ENCODE measurements at places on chromosomes 13 and 19.

GRCh38 chr13:25819856-25820530 lies 231.8 kb downstream of the SHISA2 start:
- peak; percentile 79 for DNase-seq

DNA sequence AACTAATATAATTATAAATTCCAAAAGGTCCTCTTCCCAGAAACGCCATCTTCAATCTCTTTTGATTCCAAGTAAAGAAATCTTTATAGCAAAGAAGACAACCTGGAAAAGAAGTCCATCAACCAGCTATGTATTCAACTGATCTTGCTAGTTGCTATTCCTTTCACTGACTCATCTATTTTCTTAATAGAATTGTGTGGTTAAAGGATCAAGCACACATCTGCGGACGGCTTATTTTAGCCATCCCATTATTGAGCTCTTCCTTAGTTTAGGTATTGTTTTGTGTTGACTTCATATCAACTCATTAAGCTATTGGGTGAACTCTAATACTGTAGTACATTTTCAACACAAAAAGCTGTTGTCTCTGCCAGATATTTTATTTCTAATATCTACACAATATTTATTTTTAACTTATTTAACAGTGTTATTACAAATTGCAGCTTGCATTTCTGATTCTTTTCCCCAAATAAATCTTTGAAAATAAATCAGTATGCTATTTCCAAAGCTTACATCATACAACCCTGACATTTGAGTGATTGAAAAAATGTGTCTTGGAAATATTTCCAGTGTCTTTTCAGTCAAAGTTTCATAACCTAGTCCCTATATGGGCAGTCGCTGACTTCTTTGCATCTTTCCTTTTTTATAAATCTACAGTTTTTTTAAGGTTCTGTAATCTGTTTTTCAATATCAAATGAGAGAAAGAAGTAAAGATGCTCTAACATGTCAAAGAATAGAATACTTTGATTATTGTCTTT lies 158.8 kb upstream of the SPRY2 start:
- DNase-seq, result no peak

- peak; percentile 46 for DNase-seq
Measured at GRCh38 chr19:39194832-39195542, 1.8 kb upstream of the NCCRP1 start.

DNA sequence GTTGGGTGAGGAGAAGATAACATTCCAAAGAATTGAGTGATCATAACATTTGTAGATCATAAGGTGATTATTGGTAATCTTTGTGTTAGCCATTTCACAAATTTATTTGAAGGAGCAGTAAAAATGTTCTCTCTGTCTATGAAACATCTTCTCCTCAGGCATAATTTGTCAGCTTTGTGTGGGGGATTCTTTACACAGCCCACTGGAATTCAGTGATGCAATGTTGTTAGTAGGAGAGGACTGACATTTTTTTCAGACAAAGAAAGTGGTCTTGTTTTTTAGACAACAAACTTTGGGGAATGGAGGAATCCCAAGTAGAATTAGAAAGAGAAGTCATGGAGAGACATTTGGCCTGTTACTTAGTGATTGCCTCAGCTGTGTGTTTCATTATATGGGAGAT lies 100.3 kb downstream of the ITGBL1 start:
- DNase-seq, result no peak

GRCh38 chr19:51066393-51067186 lies 1.7 kb upstream of the KLK13 start:
- DNase-seq, result no peak

- DNase-seq, result no peak
Measured at GRCh38 chr19:30733826-30734550, 361.8 kb downstream of the ZNF536 start.

DNA sequence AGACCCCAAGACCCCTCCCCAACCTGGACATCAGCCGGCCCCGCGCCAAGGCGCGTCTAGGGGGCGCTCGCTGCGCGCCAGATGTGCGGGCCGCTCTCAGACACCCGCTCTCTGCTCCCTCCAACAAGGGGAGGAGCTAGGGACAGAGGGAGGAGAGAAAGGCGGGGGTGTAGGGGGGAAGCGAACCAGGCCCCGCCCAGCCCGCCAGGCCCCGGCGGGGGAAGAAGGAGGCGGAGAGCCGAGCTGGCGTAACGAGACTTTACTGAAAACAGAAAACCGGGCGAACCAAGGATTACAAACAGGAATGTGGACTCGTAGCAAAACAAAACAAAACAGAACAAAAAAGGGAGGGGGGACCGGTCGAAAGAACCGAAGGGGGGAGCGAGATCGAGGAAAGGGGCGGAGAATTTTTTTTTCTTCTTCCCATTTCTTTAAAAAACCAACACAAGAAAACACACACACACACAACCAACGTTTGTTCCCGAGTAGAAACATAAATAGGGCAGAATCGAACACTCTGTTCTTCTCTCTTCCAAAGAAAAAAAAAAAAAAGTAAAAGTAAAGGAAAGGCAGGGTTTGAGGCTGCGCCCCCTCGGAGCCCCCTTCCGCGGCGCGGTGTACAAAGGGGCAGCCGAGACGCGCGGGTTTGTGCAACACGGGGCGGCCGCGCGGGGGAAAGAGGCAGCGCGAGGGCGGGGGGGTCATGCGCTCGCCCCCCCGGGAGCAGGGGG lies 1.7 kb downstream of the JUND start:
- DNase-seq, result peak; percentile 87

DNA sequence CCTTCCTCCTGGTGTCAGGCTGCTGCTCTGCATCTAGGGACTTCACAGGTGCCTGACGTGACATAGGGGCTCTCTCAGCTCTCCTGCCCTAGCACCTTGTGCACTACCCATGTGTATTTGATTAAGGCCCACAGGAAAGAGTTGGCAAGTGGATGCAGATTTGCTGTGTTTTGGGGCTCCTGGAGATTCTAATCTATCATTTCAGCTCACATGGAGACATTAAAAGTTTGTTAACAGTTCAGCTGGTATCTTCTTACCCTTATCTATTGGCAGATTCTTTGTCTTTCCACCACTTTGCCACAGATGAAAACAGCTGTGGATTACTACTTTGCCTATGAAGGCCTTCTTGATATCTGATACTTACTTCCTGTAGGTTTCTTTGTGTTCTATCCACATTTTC lies 41.9 kb downstream of the WASF3 start:
- no peak for DNase-seq

- peak; percentile 71 for DNase-seq
Measured at GRCh38 chr13:102580552-102581169, 16.1 kb upstream of the TPP2 start.

GRCh38 chr19:21691661-21692060 lies 75.7 kb downstream of the ZNF100 start:
- DNase-seq, result no peak

Data from NCI-H345 (cell line).